ENCODE measurements at places on chromosomes 5 and 9.
A peak's percentile ranks its signal among the peaks of the same experiment; 100 is the strongest.

- no peak for DNase-seq
These were observed 181.3 kb upstream of the DMRT1 start for GRCh38 chr9:660227-660626.

- DNase-seq = no peak
These were observed 191.8 kb downstream of the MELK start for GRCh38 chr9:36764364-36765076.

GRCh38 chr5:166358127-166358830, 1933.2 kb upstream of the WWC1 start:
- no peak for DNase-seq

- peak; percentile 21 for DNase-seq
These were observed 880.1 kb upstream of the SEMA6A start for GRCh38 chr5:117454716-117455212.

- no peak for DNase-seq
These were observed 6.6 kb upstream of the FBP2 start for GRCh38 chr9:94600258-94600657.

- no peak for DNase-seq
These were observed 20.4 kb upstream of the BRD3 start for GRCh38 chr9:134088063-134088725.

DNA sequence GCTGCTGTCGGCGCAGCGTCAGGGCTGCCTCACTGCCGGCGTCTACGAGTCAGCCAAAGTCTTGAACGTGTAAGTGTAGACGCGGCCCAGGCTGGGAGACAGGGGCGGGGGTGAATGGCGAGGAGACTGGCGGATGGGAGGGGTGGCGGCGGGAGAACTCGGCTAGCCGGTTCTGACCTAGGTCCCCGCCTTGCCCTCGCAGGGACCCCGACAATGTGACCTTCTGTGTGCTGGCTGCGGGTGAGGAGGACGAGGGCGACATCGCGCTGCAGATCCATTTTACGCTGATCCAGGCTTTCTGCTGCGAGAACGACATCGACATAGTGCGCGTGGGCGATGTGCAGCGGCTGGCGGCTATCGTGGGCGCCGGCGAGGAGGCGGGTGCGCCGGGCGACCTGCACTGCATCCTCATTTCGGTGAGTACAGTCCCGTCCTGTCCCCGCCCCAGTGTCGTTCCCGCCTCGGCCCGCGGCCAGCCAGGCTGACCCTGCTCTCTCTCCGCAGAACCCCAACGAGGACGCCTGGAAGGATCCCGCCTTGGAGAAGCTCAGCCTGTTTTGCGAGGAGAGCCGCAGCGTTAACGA, 745 bp downstream of the GADD45G start:
- no peak for DNase-seq

- DNase-seq = no peak
These were observed 88.7 kb downstream of the BASP1 start for GRCh38 chr5:17305964-17306725.

DNA sequence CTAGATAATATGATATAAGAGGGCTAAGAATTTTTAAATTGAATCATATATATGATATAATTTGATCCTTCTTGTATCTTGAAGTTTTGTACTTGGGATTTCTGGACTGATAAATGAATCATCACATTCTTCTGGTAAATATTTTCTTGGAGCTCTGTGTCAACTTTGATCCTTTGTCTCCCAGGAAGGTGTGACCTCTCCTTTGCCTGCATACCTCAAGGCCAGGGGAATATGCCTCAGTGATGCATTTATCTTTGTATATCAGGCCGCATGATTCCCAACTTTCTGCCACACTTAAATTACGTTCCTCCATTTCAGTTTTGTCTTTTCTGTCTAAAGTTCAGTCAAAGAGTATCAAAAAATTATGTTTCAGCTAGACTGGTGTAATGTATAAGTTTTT, 101.2 kb downstream of the NLN start:
- no peak for DNase-seq

- DNase-seq = no peak
These were observed 595 bp downstream of the PDLIM7 start for GRCh38 chr5:177496727-177497291.

GRCh38 chr5:167592114-167592513, 699.3 kb upstream of the WWC1 start:
- DNase-seq = no peak

DNA sequence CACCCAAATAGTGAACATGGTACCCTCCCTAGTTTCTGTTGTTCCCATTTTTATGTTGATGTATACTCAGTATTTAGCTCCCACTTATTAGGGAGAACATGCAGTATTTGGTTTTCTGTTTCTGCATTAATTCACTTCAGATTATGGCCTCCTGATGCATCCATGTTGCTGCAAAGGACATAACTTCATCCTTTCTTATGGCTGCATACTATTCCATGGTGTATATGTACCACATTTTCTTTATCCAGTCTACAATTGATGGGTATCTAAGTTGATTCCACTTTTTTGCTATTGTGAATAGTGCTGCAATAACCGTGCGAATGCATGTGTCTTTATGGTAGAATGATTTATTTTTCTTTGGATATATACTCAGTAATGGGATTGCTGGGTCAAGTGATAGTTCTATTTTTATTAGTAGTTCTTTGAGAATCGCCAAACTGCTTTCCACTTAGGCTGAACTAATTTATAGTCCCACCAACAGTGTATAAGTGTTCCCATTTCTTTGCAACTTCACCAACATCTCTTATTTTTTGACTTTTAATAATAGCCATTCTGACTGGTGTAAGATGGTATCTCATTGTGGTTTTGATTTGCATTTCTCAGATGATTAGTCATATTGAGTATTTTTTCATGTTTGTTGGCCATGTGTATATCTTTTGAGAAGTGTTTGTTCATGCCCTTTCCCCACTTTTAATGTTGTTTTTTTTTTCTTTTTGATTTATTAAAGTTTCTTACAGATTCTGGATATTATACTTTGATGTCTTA, 79.6 kb downstream of the SMIM15 start:
- DNase-seq = no peak

DNA sequence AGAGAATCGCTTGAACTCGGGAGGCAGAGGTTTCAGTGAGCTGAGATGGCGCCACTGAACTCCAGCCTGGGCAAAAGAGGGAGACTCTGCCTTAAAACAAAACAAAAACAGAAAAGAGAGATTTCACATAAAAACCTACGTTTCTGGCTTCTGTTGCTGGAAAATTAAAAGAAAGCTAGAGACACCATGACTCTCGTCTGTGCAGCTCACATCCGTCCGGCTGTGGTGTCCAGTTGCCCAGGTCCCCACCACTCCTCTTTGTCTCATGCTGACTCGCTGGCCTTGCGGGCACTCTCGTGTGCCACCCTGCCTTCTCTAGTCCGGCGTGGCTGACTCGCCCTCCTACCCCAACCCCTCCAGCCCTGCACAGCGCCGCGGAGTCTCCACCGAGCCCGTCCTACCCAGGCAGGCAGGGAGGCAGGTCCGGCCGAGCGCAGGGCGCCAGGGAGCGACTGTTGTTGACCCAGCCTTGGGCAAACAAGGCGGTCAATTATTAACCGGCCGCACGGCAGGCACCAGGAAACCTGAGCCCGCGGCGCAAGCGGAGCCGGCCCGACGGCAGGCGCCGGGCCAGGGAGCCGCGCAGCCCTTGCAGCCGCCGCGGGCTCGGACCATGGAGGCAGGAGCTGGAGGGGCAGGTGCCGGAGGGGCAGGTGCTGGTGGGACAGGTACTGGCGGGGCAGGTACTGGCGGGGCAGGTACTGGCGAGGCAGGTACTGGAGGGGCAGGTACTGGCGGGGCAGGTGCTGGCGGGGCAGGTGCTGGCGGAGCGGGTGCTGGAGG, at the start of gene PRRT1B:
TSS of gene PRRT1B (plus strand) at position 521 of the 783 bp plus-strand sequence. CDS start at position 614, 93 bp downstream.
- no peak for DNase-seq

DNA sequence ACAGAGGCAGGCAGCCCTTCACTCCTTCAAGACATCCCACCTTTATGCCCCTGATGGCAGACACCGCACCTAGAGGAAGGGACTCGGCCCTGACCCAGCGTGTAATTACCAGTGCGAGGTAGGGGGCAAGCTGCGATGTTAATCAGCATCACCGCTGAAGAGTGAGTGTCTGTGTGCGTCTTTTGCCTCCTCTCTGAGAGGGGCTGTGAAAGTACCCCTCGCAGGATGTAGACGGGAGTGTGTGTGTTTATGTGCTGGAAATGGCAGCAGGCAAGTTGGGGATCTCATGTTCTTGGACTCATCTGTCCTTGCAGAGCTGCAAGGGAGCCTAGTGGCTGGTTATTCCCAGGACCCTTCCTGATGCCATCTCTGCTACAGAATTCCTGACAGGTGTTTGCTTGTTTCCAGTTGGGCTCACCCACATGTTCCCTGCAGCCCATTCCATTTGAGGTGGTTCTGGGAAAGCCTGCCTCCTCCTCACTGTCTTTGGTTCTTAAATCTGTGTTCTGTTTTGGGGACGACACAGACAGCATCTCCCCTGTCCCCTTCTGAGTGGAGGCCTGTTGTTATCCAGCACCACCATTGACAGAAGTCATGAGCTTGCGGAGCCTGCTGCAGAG, 70.5 kb downstream of the ZNF618 start:
- DNase-seq = no peak

DNA sequence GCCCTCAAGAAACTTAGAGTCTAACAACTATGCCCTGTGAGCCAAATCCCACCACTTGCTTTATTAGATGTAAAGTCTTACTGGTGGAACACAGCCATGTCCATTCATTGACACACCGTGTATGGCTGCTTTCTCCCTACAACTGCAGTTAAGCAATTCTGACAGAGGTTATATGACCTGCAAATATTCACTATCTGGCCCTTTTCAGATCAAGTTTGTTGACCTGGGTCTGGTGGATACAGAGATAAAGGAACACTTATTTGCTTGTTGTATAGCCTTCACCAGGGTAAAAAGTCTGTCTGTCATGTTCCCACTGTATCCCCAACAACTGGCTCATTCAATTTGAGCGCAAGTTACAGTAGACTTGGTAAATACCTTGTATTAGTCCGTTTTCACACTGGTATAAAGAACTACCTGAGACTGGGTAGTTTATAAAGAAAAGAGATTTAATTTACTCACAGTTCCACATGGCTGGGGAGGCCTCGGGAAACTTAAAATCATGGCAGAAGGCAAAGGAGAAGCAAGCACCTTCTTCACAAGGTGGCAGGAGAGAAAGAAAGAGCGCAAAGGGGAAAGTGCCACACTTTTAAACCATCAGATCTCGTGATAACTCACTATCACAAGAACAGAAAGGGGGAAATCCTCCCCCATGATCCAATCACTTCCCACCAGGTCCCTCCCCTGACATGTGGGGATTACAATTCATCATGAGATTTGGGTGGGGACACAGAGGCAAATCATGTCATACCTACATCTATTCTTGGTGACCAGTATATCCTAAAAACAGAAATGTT, 27.9 kb downstream of the DEPDC1B start:
- DNase-seq = no peak

- DNase-seq = no peak
These were observed 53.5 kb upstream of the TGFBR1 start for GRCh38 chr9:99051406-99051805.

- DNase-seq = no peak
These were observed 24.9 kb downstream of the FRMPD1 start for GRCh38 chr9:37675661-37676060.

GRCh38 chr5:78504704-78505677, 143.6 kb downstream of the LHFPL2 start:
- no peak for DNase-seq

DNA sequence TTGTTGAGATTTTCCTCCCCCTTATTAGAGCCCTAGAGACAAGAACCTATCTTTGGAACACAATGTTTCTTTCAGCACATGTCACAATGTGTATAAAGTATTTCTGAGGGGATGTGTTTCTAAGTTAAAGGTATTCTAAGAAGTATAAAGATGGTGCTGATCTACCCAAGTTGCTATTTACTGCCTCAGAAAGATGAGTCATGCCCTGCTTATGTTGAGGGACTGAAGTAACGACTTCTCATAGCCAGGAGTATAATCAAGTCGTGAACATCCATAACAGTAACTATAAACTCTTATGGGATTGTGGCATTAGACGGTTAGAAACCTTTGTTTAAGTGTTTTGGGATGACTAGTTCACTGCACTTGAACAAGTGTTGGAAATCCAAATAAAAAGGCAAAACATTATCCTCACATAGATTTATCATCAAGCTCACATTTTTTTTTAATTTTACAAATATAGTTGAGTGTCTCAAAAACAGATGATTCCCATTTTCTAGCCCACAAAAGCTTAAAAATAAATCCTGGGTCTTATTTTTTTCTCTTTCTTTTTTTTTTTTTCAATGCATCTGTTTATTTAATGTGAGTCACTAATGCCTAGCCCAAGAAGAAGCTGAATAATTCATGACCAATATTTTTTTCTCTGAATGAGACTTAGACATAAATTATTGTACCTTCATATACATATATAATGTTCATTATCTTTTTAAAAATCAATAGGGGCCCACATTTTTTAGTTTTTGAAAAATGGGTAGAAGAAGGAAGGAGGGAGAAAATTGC, 12.2 kb upstream of the TMEM252 start:
- DNase-seq = no peak

DNA sequence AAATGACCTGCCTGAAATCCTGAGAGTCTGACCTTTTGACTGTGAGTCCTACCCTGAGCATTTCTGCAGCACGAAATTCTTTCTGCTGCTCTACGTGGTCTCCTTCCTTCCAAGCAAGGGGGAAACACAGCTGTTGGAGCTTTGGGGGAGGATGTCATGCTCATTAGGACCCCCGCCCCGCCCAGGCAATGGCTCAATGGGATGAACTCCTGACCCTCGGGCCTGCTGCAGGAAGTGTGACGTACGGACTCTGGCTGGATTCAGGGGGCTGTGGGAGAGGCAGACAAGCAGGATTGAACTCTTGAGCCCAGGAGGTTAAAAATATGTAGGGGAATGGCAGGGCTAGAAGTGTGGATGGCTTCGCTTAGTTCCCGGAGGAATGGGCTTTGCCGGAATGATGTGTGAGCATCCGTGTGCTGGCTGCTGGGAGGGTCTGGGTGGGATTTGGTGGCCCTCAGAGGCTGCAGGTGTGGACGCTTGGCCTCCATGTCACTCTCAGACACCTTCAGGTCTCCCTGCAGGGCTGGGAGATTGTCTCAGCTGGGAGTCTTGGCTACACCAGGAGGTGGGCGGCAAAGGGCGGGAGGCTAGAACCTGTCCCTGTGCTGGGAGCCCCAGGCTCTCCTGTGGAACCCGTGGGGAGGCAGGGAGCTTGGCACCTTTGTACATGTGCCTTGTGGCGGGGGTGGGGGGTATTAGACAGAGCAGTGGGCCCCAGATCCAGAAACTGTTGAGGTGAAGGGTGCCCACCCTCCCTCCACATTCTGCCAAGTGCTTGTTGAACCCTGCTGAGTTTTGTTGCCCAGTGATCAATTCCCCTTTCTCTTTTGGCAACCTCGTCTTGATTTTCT, 26.3 kb downstream of the STC2 start:
- DNase-seq = no peak

GRCh38 chr5:134584662-134585061, 48.0 kb downstream of the SAR1B start:
- no peak for DNase-seq

GRCh38 chr5:107500840-107501239, 169.9 kb downstream of the EFNA5 start:
- DNase-seq = no peak

DNA sequence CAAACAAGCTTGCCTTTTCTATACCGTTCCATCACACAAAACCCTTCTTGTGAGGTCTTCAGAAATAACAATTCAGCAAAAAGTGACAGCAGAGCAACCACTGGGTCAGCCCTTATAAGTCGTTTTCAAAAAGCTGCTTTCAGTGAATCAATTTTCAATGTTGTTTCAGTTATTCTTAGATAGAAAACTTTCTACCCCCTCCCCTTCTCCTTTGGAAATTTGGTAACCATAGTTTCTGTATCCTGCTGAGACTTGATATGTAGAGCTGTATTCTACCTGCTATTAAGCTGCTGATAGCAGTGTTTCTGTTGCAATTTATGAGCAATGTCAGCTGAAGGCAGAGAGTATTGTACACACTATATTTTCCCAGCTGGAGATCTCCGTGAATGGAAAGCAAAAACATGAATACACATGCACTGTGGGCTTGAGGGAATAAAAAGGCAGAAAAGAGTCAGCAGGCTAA, 75.7 kb downstream of the ZNF608 start:
- DNase-seq = no peak
